ENCODE measurements at places on chromosomes 16 and 17.

DNA sequence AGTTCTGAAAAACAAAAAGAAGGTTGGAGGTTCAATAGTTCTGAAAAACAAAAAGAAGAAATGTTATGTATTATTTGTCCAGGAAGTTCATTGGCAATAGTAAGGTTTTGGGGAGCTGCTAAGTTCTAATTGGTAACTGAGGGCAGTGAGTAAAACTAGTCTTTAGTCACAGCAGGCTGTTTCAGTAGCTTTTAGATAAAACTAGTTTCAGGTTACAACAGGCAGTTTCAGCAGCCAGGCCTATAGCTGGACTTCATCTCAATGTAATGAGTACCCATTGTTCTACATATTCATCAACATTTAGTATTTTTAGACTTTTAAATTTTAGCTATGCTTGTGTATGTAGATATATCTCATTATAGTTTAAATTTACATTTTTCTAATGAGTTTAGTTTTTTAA lies 639.3 kb downstream of the TOX3 start:
- DNase-seq, result no peak

- no peak for DNase-seq
Observed at GRCh38 chr17:28982131-28982793, 23.6 kb downstream of the SEZ6 start.

DNA sequence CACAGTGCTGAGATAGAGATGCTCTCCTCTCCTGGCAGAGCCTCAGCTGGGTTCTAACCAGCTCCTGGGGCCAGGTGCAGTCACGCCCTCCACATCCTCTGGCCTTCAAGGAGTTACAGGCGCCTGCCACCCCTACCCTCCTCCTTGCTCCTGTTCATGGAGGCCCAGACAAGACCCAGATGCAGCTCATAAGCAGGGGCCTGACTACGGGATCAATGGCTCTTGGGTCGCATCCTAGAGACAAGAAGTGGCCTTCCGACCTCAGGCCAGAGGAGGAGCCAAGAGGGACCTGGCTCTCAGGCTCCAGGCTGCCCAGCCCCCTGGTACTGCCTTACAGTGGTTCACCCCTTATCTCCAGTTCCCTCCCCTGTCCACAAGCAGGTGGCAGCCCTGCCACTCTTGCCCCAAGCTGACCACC lies 23.0 kb downstream of the ARHGAP27 start:
- DNase-seq, result no peak

DNA sequence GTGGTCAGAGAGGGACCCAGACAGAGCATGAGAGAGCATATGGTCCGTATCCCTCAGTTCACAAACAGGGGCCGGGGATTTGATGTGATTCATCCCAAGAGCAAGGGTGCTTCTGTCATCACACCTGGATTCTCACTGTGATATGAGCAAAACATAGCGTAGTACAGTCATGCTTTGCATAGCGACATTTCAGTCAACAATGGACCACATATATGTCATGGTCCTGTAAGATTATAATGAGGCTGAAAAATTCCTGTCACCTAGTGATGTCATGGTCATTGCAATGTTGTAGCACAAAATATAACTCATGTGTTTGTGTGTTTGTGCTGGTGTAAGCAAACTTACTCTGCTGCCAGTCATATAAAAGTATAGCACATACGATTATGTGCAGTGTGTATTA lies 207.4 kb upstream of the CDH13 start:
- DNase-seq, result no peak

- DNase-seq, result no peak
Observed at GRCh38 chr16:23013484-23013883, 135.8 kb downstream of the USP31 start.

DNA sequence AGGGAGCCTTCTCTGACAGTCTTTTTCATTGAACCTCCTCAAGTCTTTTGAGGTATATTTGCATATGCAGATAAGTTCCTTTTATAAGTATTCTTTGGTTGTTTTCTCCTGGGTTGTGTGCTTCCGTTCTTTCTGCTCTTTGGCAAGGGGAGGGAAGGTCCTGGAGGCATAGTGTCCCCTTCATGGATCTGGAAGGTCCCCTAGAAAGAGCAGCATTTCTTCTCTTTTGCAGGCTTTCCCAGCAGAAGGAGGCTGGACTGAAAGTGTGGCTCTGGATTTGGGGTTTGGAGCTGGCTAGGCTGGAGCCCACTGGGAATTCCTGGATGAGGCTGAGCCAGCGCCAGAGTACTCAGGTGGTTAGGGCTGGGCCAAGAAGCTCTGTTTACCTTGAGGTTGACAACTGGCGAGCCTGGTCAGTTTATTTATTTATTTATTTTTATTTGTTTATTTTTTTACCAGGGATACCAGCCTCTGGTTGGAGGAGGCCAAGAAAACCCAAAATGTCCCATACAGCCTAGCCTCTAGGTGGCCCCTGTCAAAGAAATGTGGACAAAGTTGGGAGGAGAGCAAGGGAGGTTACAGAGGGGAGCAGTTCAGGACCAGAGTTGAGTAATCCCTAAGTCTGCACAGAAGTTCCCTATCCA lies 5.4 kb upstream of the TOP2A start:
- no peak for DNase-seq

GRCh38 chr17:66704858-66705520 lies 129.9 kb upstream of the CACNG5 start:
- DNase-seq, result no peak

GRCh38 chr17:5499476-5500231 lies 13.3 kb downstream of the MIS12 start:
- peak; percentile 23 for DNase-seq

- no peak for DNase-seq
Observed at GRCh38 chr17:8441690-8442089, 6.0 kb downstream of the NDEL1 start.

GRCh38 chr17:76519048-76519966 lies 18.1 kb upstream of the RHBDF2 start:
- no peak for DNase-seq

DNA sequence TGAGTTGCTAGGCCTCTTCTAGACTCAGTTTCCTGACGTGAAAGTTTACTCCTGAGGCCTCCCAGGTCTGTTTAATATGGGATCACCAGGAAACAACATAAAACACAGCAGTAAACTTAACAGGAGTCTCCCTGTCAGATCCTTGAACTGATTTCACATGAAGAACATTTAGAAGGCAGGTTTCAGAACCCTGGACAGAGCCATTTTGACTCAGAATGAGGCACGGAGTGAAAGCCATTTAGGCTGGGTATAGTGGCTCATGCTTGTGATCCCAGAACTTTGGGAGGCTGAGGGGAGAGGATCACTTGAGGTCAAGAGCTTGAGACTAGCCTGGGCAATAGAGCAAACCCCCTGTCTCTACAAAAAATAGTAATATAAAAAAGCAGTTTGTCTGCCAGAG lies 289.1 kb downstream of the CA10 start:
- peak; percentile 37 for DNase-seq
